ENCODE measurements at places on chromosomes 7 and 10.

DNA sequence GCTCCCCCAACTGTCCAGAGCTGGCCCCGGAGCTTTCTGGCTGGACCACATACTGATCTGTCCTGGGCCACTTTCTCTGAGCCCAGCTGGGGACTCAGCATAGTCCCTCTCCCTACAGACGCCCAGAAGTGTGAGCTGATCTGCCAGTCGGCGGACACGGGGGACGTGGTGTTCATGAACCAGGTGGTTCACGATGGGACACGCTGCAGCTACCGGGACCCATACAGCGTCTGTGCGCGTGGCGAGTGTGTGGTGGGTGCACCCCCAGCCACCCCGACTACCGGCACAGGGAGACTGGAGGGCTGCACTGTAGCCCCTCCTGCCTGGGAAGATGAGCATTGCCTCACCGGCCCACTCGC is 41.8 kb downstream of the TBATA start:
- no peaks in the 10 kb centered on the region for H3K27me3 ChIP-seq
- no peaks in the 10 kb centered on the region for H3K4me1 ChIP-seq
- H3K27ac ChIP-seq: no peak overlapping the region
- no peaks in the 10 kb centered on the region for H3K36me3 ChIP-seq

- H3K4me1 ChIP-seq: no peaks in the 10 kb centered on the region
- no peak for DNase-seq
- H3K4me3 ChIP-seq: no peak overlapping the region
Observed at GRCh38 chr10:43822631-43823580, 174.2 kb upstream of the ZNF32 start.

GRCh38 chr7:12638851-12639456 is 48.5 kb upstream of the ARL4A start:
- H3K27me3 ChIP-seq: no peaks in the 10 kb centered on the region
- no peak overlapping the region for H3K4me3 ChIP-seq
- no peaks in the 10 kb centered on the region for H3K36me3 ChIP-seq
- no peak for DNase-seq
- no peak overlapping the region for H3K27ac ChIP-seq

DNA sequence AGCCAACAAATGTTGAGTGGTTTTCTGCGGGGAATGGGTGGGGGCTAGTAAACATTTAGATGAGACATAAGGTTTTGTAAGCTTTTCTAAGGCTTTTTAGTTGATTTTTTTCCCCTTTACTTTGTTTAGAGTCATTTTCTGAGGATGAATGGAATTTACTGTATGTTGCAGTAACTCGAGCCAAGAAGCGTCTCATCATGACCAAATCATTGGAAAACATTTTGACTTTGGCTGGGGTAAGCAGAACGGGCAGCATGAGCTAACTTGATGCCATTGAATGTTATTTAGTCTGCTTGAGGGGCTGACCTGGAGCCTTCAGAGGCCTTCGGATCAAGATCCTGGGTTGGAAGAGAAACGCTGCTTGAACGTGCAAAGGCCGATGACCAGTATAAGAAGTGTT is 37.3 kb downstream of the FBH1 start:
- H3K27me3 ChIP-seq: no peaks in the 10 kb centered on the region
- peaks cover 45% of the 10 kb centered on the region for H3K36me3 ChIP-seq
- no peaks in the 10 kb centered on the region for H3K4me1 ChIP-seq
- no peak overlapping the region for H3K4me3 ChIP-seq
- DNase-seq: no peak

- H3K4me1 ChIP-seq: no peaks in the 10 kb centered on the region
- no peak overlapping the region for H3K4me3 ChIP-seq
- no peak overlapping the region for H3K27ac ChIP-seq
Observed at GRCh38 chr7:113122744-113123143, 4.4 kb upstream of the SMIM30 start.

- H3K36me3 ChIP-seq: no peaks in the 10 kb centered on the region
- no peaks in the 10 kb centered on the region for H3K27me3 ChIP-seq
- H3K4me1 ChIP-seq: no peaks in the 10 kb centered on the region
- no peak for DNase-seq
Observed at GRCh38 chr7:44743750-44744149, 4.9 kb upstream of the ZMIZ2 start.

GRCh38 chr10:129892548-129893052 is 71.5 kb downstream of the EBF3 start:
- H3K27me3 ChIP-seq: no peaks in the 10 kb centered on the region
- H3K4me1 ChIP-seq: no peaks in the 10 kb centered on the region
- no peak overlapping the region for H3K27ac ChIP-seq
- H3K36me3 ChIP-seq: no peaks in the 10 kb centered on the region
- no peak overlapping the region for H3K4me3 ChIP-seq

DNA sequence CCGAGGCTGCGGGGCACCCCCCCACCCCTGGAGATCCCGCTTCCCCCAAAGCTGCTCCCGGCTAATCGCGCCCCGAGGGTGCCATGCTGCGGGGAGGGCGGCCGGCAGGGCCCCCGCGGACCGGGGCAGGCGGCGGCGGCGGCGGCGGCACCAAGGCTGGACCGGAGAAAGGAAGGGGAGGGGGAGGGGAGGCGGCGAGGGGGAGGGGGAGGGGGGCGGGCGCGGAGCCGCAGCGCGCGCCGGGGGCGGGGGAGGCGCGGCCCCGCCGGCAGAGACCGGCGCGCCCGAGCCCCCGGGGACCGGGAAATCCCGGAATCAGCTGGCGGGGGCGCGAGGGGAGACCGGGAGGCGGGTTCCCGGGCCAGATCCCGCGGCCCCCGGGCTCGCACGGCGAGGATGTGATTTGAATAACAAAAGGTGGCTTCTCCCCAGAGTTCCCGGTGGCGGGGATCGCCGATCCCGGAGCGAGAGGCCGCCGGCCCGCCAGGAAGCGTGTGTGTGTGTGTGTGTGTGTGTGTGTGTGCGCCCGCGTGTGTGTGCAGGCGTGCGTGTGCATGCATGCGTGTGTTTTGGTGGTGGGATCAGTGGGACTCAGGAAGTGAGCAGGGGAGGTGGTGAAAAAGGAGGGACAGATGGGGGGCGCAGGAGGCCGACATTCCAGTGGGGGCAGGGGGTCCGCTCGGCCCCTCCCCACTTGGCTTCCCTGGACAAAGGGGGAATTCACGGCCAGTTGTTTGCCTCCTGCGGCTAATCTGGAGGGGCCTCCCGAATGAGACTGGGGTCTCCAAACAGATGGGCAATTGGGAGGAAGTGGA is 99.5 kb downstream of the HIP1 start:
- peak overlapping the region; percentile 83 for H3K27ac ChIP-seq
- H3K36me3 ChIP-seq: peaks cover 19% of the 10 kb centered on the region
- peak; percentile 78 for DNase-seq
- H3K4me3 ChIP-seq: peak overlapping the region; percentile 98

DNA sequence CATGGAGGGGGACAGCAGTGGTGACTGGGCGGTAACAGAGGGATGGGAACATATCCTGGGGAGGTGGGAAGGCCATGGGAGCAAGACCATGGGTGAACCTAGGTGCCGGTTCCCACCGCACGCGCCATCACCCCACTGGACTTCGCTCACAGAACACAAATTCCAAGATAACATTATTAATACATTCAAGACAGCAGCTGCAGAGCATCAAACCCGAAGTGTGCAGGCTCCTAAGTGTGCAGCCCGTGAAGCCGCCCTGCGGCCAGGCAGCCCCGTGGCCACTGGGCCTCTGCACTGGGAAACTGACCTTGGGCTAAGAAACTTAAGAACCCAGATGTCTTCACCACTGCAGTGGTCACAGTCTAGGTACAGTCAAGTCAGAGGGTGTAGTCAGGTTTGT is 42.8 kb upstream of the ZRANB1 start:
- no peaks in the 10 kb centered on the region for H3K4me1 ChIP-seq
- no peak for DNase-seq
- no peaks in the 10 kb centered on the region for H3K27me3 ChIP-seq
- H3K36me3 ChIP-seq: no peaks in the 10 kb centered on the region
- H3K27ac ChIP-seq: no peak overlapping the region

GRCh38 chr10:50636618-50637579 is 13.1 kb upstream of the SGMS1 start:
- H3K4me1 ChIP-seq: no peaks in the 10 kb centered on the region
- H3K4me3 ChIP-seq: no peak overlapping the region
- H3K27ac ChIP-seq: no peak overlapping the region

GRCh38 chr10:122856902-122857301 is 11.2 kb upstream of the CUZD1 start:
- no peak for DNase-seq
- no peaks in the 10 kb centered on the region for H3K27me3 ChIP-seq
- no peaks in the 10 kb centered on the region for H3K36me3 ChIP-seq
- no peak overlapping the region for H3K27ac ChIP-seq
- no peak overlapping the region for H3K4me3 ChIP-seq

DNA sequence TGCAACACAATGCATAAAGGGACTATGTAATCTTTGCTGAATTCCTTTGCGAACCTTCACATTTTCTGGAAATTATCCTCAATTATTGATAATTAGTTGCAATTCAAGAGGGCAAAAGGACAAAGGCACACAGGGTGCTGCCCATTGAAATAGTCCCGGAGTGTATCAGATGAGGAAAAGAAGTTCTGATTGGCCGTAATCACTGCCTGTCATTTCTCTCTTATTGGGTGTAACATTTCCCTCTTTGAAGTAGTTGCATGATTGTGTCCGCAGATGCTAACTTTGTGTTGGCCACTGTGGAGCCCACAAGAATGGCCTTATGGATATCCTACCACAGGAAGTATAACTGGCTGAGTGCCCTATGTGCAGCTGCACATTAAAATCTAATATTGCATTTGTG is 35.1 kb upstream of the TAS2R16 start:
- H3K36me3 ChIP-seq: no peaks in the 10 kb centered on the region
- no peak for DNase-seq
- no peaks in the 10 kb centered on the region for H3K27me3 ChIP-seq
- no peak overlapping the region for H3K4me3 ChIP-seq
- no peak overlapping the region for H3K27ac ChIP-seq

GRCh38 chr10:50614444-50615137 is 9.2 kb downstream of the SGMS1 start:
- no peak overlapping the region for H3K4me3 ChIP-seq
- no peaks in the 10 kb centered on the region for H3K36me3 ChIP-seq
- peaks cover 12% of the 10 kb centered on the region for H3K4me1 ChIP-seq
- H3K27me3 ChIP-seq: no peaks in the 10 kb centered on the region
- no peak overlapping the region for H3K27ac ChIP-seq

- DNase-seq: no peak
- H3K4me1 ChIP-seq: no peaks in the 10 kb centered on the region
- H3K4me3 ChIP-seq: no peak overlapping the region
- 0 out of 2 replicates have a peak, but pooled peaks cover 2% of the 10 kb centered on the region for H3K27me3 ChIP-seq
- no peak overlapping the region for H3K27ac ChIP-seq
Observed at GRCh38 chr7:43785420-43785819, 26.9 kb downstream of the BLVRA start.

GRCh38 chr7:67423065-67423464 is 426.4 kb downstream of the TYW1 start:
- no peak for DNase-seq
- H3K27me3 ChIP-seq: no peaks in the 10 kb centered on the region
- H3K4me1 ChIP-seq: no peaks in the 10 kb centered on the region

DNA sequence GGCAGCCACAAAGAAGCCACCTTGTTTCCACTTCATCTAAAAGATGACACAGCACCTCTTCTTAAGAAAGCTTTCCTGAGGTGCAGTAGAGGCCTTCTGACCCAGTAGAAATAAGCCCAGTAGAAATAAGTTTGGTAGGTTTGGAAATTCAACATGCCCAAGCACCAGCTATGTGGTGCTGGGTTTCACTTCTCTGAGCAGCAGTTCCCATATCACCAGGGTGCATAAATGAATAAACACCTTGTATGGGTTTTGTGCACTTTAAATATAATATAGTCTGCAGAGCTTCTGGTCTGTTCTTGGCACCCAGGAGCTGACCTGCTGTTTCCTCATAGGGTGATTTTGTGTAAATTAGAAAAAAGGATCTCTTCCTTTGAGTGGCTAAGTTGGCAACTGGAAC is 492.4 kb upstream of the SORCS1 start:
- H3K27me3 ChIP-seq: no peaks in the 10 kb centered on the region
- no peak overlapping the region for H3K4me3 ChIP-seq
- peaks cover 3% of the 10 kb centered on the region for H3K36me3 ChIP-seq
- no peak for DNase-seq

GRCh38 chr7:26397796-26398426 is 106.2 kb downstream of the SNX10 start:
- DNase-seq: peak; percentile 73
- H3K27ac ChIP-seq: no peak overlapping the region
- no peaks in the 10 kb centered on the region for H3K4me1 ChIP-seq
- no peaks in the 10 kb centered on the region for H3K27me3 ChIP-seq
- H3K36me3 ChIP-seq: no peaks in the 10 kb centered on the region
- peak overlapping the region; percentile 74 for H3K4me3 ChIP-seq

GRCh38 chr7:153640586-153640985 is 411.6 kb upstream of the DPP6 start:
- no peak for DNase-seq
- H3K27me3 ChIP-seq: no peaks in the 10 kb centered on the region
- no peak overlapping the region for H3K27ac ChIP-seq
- H3K4me1 ChIP-seq: no peaks in the 10 kb centered on the region
- no peak overlapping the region for H3K4me3 ChIP-seq

- H3K4me3 ChIP-seq: no peak overlapping the region
- H3K4me1 ChIP-seq: no peaks in the 10 kb centered on the region
- DNase-seq: no peak
- peaks cover 2% of the 10 kb centered on the region for H3K27me3 ChIP-seq
Observed at GRCh38 chr10:123563581-123563855, 102.6 kb upstream of the GPR26 start.

GRCh38 chr10:6033954-6034353 is 28.2 kb downstream of the IL2RA start:
- DNase-seq: no peak
- peaks cover 8% of the 10 kb centered on the region for H3K36me3 ChIP-seq
- H3K27me3 ChIP-seq: no peaks in the 10 kb centered on the region
- H3K4me3 ChIP-seq: no peak overlapping the region

DNA sequence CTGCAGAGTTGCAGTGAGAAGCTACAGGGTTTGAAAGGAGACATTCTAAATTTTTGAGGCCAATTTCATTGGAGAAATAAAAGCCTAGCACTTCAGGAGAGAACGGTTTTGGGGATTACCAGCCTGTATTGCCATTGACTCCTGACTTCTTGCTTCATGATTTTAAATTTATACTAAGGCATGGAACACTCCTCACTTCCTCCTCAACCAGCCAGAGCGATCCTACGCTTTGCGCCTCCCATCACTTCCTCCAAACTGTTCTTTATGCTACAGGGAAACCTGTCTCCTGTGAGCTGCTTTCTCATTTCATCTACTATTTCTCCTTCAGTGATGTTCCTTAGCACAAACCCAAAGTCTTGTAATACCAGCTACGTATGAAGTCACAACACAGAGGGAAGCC is 495.1 kb downstream of the SUGCT start:
- H3K27ac ChIP-seq: no peak overlapping the region
- H3K4me3 ChIP-seq: no peak overlapping the region
- no peak for DNase-seq
- no peaks in the 10 kb centered on the region for H3K36me3 ChIP-seq

GRCh38 chr10:97991871-97992270 is 38.5 kb downstream of the CRTAC1 start:
- no peak overlapping the region for H3K4me3 ChIP-seq
- peak; percentile 60 for DNase-seq
- no peaks in the 10 kb centered on the region for H3K27me3 ChIP-seq
- no peaks in the 10 kb centered on the region for H3K36me3 ChIP-seq

- DNase-seq: no peak
- no peak overlapping the region for H3K4me3 ChIP-seq
- peaks cover 60% of the 10 kb centered on the region for H3K36me3 ChIP-seq
- H3K4me1 ChIP-seq: no peaks in the 10 kb centered on the region
- H3K27ac ChIP-seq: no peak overlapping the region
Observed at GRCh38 chr7:158648787-158649186, 55.8 kb downstream of the NCAPG2 start.

Measured in H9 (cell line).